Pons (tissue), 1 donor: ENCODE measurements at places on chromosomes 4 and X.
A peak's percentile ranks its signal among the peaks of the same experiment; 100 is the strongest.

DNA sequence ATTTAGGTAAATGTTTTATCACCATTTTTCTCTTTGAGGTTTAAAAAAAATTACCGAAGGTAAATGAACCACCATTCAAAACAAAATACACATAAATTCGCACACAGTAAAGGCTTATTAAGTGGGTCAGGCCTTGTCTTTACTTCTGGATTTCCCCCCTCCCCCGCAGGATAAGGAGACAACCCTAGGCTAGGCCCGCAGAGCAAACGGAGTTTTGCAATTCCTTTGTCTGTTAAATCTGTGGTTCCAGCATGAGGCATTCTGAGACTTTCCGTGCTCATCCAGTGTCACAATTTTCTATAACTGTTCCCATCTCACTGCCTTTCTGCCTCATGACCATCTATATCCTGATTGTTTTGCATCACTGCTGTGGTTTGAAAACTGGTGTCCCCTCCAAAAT, 307.4 kb downstream of the DCHS2 start:
- DNase-seq = no peak

DNA sequence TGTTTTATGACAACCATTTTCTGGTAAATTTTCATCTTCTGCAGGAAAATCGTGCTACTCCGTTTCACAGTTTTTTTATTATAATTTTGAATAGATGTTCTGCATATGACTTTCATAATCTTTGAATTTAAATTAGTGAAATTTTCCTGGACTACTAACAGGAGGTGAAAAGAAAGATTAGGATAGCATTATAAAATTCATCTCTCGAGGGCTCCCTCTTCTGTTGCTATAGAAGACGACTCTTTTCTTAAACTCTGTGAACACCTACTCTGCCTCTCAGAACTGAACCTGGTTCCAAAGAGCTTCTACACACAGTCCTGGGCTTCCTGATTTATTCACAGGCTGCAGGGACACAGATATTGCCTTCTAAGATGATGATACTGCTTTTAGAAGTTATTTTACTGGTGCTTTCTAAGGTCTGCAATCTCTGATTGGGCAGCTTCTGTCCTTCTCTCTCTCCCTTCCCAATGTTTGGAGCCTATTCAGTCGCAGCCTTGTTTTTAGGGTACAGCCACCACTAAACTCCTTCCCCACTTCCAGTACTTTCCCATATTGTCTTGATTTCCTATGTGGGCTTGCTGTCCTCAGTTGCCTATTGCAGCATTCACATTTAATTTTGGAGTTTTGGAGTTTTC, 10.1 kb upstream of the SAP30 start:
- peak; percentile 18 for DNase-seq

DNA sequence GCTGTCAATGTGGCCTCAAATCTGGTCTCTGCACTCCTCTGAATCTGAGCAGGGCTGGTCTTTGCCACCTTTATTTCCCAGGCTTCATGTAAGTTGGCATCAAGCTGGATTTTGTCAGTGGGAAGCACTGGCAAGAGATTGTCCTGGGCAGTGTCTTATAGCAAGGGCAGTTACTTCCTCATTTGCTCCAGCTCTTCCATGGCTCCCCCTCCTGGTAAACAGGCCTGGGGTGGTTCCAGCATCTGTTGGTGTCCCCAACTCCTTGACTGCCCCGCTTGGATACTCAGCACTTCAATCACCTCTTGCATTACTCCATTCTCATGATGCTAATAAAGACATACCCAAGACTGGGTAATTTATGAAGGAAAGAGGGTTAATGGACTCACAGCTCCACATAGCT, 15.0 kb upstream of the REST start:
- DNase-seq = no peak

DNA sequence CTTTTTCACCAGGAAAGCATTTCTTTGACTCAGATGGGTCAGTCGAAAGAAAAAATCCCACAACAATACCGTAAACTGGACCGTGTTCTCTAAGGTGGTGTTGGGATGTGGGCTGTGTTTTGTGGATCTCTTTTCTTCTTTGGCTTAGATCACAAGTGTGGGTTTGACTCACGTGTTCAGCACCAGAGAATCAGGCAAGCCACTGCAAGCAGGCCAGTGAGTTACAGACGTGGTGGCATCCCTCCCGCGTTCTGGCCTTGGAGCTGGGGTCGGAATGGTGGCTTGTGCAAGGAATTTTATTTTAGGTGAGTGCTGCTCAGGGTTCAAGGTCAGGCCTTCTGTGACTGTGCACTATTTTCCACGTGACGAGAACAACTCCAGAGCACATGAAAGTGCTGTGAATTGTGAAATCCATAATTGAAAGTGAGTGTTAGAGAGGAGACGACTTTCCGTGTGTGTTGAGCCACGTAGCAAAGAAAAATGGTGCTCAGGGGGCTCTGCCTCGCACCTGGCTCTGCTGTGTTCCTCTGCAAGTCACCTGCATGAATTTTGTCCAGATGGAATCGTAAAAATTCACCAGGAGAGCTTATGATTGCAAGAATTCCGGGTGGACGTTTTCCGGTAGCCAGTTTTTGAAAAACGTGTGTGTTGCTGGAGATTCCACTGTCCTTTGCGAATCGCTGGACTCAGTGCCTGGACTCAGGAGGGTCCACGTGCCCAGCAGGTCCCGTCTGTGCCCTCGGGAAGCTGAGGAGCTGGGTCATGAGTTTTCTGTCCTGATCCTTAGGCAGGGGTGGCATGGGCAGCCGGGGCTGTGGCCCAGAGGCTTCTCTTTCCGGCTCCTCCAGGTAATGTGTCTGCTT, 33.6 kb upstream of the HGFAC start:
- DNase-seq = no peak

DNA sequence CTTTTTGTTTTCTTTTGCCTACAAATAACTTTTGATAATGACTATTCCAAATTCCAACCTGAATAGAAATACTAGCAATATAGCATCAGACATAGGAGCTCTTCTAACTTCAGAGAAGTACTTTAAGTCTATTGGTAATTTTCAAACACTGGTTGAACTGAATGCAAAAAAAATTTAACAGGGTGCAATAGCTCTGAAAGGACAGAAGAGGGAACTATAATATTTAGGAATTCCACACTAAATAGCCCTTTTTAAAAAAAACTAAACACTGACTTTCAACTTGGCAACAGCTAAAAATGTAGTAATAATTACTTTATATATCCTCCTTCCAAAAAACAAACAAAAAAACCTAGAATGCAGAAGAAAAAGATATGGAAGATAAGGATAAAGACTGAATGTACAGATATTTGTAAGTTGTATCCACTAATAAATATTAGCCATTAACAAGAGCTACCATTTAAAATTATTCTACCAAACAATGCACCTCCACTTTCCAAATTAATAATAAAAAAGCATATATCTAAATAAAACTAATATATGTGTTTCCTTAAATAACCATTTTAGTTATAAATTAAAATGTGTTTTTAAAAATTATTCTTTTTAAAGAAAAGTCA, 81.4 kb downstream of the FBXW7 start:
- DNase-seq = peak; percentile 25

DNA sequence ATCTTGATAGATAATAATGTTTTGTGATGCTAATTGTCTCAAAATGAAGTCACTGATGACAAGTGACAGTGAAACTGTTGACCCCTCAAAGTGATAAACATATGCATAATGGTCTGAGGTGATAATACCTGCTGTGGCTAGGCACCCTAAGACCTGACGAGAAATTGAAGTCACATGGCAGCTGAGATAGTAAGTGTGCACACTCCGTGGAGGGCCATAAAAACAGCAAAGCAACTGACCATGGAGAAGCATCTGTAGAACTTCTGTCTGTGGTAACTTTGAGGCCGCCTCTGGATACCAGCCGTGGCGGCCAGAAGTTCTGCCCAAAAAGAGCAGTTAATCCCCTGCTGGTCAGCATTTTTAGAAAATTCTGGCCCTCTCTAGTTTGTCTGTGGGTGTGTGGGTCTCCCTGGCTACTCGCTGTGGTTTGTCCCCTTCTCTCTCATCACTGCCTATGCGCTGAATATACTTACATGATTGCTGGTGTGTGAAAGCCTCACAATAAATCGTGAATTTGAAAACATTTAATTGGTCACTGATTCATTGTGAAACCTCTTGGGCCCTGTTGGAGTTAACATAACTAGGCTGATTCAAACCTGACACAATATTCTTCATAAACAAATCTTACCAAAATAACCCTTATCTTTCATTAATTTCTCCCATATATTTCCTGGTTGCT, 50.6 kb downstream of the CCDC149 start:
- DNase-seq = no peak

DNA sequence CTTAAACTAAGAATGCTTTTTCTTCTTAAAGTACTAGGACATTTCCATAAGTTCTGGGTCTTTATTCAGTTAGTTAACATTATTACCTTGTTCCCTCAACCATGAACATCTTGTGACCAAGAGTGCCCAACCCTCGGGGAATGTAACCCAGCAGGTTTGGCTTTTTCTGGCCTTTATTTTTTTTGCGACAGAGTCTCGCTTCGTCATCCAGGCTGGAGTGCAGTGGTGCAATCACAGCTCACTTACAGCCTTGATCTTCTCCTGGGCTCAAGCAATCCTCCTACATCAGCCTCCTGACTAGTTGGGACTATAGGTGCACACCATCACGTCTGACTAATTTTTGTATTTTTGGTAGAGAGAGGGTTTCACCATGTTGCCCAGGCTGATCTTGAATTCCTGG, 65.1 kb downstream of the USP11 start:
- DNase-seq = no peak

- no peak for DNase-seq
Observed at GRCh38 chrX:135463937-135464336, 42.2 kb downstream of the SMIM10L2A start.

GRCh38 chrX:46953597-46953996, 41.4 kb downstream of the JADE3 start:
- peak; percentile 55 for DNase-seq

GRCh38 chr4:186761393-186761792, 37.7 kb upstream of the FAT1 start:
- peak; percentile 20 for DNase-seq

GRCh38 chrX:150446151-150446550, 83.0 kb downstream of the MAMLD1 start:
- no peak for DNase-seq

DNA sequence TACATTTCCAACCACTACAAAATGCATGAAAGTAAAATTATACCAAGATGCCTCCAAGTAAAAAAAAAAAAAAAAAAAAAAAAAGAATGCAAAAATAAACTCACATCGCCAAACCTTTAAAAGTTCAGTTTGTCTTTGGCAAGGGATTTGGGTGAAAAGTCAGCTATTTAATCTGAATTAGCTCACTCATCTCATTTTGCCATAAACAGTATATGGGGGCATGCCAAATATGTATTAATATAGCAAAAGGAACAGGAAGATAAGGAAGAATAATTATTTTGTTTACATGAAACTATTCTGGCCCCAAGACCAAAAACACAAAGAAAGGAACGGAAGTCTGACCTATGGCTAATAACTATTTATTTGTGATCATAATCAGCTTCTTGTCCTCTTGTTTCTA, 114.7 kb upstream of the SLC6A14 start:
- no peak for DNase-seq

DNA sequence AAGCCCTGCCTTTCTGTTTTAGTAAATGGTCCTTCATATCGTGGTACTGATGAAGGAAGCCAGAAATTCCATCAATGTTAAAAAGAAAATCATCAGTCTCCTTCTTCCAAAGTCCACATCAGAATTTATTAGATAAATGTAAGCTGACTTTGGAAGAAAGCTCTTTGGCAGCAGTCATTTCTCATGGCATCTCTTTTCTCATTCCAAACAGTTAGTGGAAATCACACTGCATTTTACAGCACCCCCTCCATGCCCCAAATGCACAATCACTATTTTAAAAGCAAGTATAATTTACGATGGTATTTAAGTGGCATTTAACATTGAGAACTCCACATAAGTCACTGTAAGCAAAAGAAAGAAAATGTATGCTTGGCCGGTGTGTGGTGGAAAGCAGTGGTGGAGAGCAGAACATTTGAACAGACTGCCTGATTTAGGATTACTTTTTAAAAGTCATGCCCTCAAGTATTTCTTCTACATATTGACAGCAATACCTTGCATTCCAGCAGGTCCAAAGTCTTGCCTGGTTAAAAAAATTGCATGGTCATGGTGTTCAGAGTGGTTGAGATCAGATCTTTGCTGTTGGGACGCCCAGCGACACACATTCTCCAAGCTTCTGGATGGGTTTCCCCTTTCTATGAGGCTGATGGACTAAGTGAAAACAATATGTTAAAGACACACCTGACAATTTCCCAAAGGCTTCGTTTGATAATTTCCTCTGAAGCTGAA, 248.6 kb downstream of the ADAMTS3 start:
- no peak for DNase-seq

GRCh38 chr4:140185412-140186081, 31.6 kb upstream of the MAML3 start:
- no peak for DNase-seq

DNA sequence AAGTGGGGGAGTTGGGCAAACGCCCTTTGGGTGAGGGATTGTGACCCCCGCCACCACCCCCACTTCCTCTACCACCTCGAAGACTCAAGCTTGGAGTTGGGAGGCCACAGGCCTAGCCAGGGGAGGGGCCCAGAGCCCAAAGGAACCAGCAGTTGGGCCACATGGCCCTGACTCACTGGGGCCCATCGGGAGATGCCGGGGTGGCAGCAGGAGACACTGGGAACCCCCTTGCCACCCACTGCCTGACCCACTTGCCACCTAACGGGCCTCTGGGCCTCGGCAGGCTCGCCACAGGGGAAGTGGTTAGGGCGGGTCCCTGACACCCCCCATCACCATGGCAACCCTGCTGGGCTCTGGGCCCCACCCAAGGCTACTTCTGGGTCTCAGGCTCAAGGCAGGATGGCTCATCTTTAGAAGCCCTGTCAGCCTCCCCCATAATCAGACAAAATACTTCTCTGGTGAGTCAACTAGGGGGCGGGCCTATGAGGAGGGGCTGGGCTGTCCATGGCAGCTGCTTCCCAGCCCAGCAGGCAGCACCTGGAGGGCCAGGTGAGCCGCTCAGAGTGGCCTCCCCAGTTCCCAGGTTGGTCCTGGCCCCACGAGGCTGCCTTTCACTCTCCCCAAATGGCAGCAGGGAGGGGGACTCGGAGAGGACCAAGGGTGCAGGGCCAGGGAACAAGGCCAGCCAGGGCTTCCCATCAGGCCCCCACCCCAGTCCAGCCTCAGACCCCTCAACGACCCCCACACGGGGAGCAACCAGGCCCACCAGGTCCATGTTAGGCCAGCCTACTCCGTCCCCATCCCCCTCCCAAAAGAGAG, 5.6 kb downstream of the FLNA start:
- DNase-seq = no peak

DNA sequence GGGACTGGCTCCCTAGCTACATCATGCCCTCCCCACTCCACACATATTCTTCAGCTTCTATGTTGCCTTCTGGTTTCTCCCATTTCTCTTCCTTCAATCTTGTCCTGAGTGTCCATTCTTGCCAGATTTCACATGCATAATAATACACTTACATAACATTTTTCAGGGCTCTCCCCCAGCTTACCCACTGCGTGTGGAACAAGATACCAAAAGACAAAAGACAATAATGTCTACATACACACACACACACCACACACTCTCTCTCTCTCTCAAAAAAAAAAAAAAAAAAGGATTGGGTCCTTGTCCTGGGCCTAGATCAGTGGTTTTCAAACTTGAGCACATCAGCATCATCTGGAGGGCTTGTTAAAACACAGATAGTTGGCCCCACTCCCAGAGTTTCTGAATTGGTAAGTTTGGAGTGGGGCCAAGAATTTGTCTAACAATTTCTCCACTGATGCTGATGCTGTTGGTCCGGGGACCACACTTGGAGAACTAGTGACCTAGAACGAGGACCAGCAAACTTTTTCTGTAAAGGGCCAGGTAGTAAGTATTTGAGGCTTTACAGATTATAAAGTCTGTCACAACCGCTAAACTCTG, 6.5 kb upstream of the SMARCA1 start:
- no peak for DNase-seq

- no peak for DNase-seq
Observed at GRCh38 chr4:85866508-85866907, 391.6 kb downstream of the ARHGAP24 start.

- DNase-seq = peak; percentile 29
Observed at GRCh38 chr4:89788206-89789072, 48.5 kb downstream of the SNCA start.
